Motor neuron (in vitro differentiated cells): ENCODE measurements at places on chromosomes 6 and 20.
A peak's percentile ranks its signal among the peaks of the same experiment; 100 is the strongest.

GRCh38 chr20:37878835-37879599, 23.9 kb upstream of the VSTM2L start:
- ATAC-seq = peak; percentile 70

DNA sequence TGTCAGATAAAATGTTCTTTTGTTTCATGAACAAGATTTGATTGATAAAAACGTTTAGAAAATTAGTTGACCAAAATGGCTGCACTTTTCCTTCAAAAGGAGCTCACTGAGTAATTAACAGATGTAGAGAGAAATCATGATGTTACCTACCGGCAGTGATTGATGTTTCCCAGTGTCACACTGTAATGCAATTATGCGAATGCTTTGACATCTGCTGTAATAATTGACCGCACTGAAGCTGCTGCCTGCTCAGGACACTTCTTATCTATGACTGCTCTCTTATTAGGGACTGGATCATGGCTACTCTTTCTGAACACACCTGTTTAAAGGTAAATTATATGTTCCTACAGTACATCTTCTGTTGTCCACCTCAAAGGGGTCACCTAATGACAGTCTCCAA, 94.6 kb downstream of the GPR63 start:
- ATAC-seq = no peak

GRCh38 chr20:11234608-11235007, 560.8 kb upstream of the JAG1 start:
- ATAC-seq = no peak

- ATAC-seq = no peak
These were observed 150.8 kb upstream of the AKAP12 start for GRCh38 chr6:151088963-151089362.

DNA sequence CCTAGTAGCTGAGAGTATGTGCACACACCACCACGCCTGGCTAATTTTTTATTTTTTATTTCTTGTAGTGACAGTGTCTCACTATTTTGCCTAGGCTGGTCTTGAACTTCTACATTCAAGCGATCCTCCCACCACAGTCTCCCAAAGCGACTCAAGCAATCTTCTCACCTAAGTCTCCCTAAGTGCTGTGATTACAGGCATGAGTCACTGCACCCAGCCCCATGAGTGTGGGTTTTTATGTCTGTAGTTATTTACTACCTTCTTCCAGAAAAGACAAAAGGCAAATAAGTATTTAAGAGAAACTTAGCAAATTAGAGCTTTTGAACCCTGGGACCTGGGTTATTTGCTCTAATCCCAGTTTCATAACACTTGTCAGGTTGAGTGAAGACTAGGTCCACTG, 92.3 kb upstream of the HCRTR2 start:
- ATAC-seq = no peak

- no peak for ATAC-seq
These were observed 13.9 kb upstream of the COX7A2 start for GRCh38 chr6:75257343-75258087.

- no peak for ATAC-seq
These were observed 143.8 kb downstream of the SLC16A10 start for GRCh38 chr6:111231090-111231459.

GRCh38 chr20:46304361-46304760, 3.9 kb downstream of the CDH22 start:
- ATAC-seq = no peak

GRCh38 chr20:48189181-48189580, 403.9 kb upstream of the SULF2 start:
- no peak for ATAC-seq

DNA sequence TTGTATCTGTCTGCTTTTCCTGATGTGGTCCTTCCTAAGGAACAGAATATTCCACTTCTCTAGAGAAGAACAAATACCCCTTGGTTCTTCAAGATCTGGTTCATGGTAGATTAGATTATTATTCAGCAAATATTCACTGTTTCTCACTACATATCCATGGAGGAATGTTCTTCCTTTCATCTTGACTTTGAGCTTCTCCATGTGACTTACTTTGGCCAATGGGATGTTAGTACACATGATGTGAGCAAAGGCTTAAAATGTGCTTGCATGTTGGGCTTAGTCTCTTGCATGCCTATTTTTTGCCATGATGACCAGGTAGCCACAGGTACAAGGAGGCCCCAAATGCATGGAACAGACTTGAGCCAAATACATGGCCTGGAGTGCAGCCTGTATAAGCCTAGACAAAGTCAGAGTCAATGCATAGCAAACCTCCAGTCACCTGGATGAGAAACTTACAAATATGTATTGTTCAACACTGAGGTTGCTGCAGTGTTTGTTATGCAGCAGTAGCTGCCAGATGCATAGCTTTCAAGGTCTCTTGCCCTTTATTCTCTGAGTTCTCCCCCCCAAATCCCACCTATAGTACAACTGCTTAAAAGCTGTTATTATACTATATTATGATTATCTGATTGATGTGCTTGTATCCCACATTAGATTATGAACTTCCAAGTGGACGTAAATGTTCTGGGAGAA, 50.0 kb upstream of the CHD6 start:
- no peak for ATAC-seq

DNA sequence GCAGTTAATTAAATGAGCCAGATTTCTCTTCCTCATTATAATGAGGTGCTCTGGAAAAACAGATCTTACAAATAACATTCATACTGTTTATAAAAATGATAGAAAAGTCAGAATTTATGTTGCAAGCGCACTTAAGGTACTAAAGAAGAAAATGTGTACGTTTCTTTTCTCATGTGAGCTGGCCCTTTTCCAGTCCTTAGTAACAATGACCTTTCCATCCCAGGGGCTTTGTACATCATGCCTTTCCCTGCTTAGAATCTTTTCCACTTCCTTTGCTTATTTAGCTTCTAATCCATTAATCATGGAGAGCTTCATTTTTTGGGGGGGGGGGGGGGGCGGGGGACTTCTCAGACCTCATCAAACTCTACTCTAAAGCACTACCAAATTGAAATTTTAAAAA, 4.8 kb downstream of the FBXO5 start:
- no peak for ATAC-seq

GRCh38 chr6:47454713-47455396, 22.7 kb upstream of the CD2AP start:
- ATAC-seq = no peak

GRCh38 chr6:151431337-151431736, 20.6 kb downstream of the RMND1 start:
- no peak for ATAC-seq

- peak; percentile 9 for ATAC-seq
These were observed 859 bp upstream of the CLPS start for GRCh38 chr6:35797837-35798526.

DNA sequence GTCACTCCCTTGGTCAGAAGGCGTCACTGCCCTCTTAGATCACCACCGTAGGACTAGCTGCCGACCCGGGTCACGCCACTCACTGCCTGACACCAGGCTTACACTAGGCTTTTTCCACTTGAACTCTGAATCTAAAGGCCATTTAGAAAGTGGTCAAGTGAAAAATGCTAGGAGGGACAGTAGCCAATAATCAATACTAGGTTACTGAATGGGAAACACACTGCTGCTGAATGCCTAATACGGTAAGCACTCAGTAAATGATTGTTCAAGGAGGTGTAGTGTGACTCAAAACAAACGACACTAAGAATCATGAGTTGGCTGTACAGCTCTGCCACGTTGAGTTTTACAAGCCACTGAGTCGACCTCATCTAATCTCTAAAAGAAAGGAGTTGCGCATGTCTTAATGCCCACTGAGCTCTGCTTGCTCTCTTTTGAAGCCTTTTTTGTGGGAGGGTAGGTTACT, 760 bp upstream of the IBTK start:
- no peak for ATAC-seq

GRCh38 chr20:18009116-18009515, 40.3 kb downstream of the MGME1 start:
- no peak for ATAC-seq

- ATAC-seq = no peak
These were observed 19.4 kb downstream of the SDHAF4 start for GRCh38 chr6:70586114-70586513.

GRCh38 chr6:70375882-70376281, 37.4 kb upstream of the FAM135A start:
- ATAC-seq = no peak

GRCh38 chr6:151024597-151024996, 159.1 kb downstream of the MTHFD1L start:
- ATAC-seq = no peak

DNA sequence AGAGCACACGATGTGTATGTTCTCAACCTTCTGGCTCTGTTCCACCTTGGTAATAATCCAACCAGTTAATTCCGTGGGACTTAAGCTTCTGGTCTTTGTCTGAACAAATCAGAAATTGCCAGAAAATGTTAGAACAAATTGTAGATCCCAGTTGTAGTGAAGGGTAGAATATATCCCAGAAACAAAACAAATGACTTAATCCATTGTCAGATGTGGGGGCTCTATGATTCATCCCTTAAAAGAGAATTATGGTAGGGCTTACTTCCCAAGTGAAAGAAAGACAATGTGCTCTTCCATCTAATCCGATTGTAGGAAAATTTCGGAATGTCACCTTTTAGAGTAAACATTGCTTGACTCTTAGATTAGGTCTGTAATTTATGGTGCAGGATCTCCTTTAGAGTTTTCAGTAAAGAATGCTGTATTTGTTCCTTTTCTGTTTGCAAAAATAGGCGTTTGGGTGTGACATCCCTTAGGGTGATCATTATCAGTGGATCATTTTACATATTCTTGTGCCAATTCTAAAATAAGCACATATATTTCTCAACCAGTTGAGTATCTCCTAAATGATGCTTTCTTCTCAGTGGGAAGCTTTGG, 234.5 kb upstream of the ZNF217 start:
- no peak for ATAC-seq

DNA sequence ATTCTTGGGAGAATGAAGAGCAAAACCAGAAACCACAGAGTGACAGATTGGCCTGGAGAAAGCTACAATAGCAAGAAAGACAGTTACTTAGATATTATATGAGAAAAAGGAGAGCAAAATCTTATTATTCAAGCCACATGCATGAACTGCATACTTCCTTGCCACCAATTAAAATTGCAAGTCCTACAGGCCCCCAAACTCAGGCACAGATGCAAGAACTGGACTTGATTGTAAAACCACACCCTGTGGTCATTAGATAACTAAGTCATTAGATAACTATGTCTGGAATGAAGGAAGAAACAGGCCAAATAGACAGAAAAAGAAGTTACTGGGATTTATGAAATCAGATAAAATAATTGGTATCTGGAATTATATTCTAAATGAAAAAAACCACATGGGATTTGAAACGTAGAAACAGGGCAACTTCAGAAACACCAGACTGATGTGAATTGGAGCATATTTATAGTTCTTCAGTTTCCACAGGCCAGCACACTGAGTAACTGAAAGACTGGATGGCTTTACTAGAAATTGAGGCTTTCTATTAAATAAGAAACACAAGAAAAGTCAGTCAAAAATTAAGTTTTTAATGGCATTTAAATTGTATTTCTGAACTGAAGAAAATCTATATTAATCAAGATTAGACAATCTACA, 49.4 kb upstream of the CARMIL1 start:
- ATAC-seq = no peak

- ATAC-seq = no peak
These were observed 151.9 kb downstream of the CDKAL1 start for GRCh38 chr6:20686142-20686541.

DNA sequence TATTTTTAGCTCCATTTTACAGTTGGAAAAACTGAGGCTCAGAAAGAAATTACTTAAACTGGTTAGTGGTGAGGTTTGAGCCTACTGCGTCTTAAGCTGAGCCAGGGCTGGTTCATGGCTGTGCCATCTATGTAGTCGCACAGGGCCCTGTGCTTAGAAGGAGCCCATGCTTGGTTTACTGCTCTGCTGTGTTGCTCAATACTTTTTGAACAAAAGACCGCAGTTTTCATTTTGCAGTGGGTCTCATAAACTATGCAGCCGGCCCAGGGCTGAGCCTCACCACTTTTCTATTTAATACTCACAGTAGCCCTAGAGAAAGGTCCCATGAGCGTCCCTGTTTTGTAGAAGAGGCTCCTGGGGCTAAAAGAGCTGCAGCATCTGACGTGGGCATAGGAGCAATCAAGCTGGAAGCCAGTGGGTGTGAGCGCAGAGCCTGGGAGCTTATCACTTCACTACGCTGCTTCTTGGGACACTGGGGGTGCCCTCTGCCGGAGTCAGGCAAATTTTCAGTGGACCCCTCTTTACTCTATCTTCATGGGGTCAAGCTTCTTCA, 501 bp downstream of the SIRPB2 start:
- ATAC-seq = no peak

DNA sequence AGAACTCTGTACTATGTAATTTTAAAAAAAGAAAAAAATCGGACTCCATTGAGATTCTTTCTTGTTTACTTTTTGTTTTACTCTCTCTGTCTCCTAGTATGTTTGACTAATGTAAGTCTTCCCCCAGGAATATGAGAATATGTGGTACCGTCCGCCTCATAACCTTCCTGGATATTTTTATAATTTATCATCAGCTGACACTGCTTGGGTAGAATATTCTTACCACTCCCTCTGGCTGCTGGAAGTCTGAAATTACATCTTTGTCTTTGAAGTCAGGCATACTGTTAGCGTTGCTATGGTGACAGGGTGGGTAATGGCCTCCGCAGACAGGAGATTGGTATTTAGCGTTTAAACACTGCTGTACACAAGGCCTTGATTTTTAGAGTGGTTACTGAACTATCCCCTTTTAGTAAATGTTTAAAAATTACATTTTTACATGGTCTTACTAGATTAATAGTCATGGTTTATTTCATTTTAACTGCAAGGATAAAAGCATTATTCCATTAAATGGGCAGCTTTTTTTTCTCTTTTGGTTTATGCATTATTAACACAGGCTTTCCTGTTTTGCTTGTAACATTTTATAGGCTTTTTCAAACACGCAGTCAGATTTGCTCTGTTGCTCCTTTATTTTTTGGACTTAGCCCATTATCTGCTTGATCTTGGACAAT, 176.4 kb downstream of the ARID1B start:
- ATAC-seq = peak; percentile 99

GRCh38 chr20:1929460-1929859, 34.3 kb downstream of the SIRPA start:
- ATAC-seq = no peak

DNA sequence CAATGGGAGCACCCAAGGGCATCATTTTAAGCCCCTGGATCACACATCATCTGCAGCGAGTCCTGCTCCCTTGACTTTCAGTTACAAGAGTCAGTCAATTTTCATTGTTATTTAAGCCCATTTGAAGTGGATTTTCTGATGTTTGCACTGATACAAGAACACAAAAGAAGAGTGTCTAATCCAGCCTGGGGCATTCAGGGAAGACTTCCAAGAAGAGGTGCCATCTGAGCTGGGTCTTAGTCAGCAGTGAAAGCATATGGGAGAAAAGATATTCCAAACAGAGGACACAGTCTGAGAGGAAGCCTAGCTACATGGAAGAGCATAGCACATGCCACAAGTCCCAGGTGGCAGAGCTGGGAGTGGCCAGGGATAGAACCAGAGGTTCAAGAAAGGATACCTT, 10.4 kb upstream of the FOXP4 start:
- ATAC-seq = no peak

DNA sequence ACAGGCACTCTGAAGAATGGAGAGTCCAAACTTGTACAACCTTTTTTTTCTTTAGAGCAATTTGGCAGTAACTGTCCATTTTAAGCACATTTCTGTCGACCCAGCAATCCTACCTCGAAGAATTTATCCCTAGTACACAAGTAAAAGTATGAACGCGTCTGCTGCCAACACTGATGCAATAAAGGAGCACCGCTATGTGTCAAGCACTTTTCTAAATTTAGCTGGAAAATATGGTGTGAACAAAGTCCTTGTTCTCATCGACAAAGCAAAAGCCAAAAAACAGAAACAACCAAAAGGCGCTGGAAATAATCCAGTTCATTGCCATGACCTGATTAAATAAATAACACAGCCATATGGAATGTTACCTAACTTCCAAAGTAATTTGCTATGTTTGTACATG, 1.1 kb downstream of the DPM1 start:
- ATAC-seq = no peak

GRCh38 chr20:13765868-13766416, 18.8 kb downstream of the ESF1 start:
- ATAC-seq = no peak
